ENCODE measurements at places on chromosomes 13 and 19.

- DNase-seq = no peak
These were observed at the start of gene KL for GRCh38 chr13:33016414-33017322. KL (plus strand) TSS chr13:33016423; CDS start chr13:33016441, 18 bp downstream.

DNA sequence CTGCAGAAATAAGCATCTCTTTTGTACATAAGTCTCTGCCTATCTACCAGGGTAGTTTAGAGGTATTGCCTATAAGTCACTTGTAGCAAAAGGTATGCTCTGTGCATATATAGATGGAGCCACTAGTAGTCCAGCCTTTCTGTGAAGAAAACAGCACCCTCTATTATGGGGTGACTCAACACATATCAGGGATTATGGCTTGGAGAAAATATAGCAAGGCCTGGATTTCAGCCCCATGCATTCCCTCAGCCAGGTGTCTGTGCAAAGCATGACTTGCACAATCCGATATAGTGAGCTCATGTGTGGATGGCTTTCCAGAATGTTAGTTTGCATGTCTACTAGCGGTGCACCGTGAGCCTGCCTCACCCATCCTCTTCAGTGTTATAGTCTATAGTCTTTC, 13.4 kb upstream of the NALCN start:
- DNase-seq = no peak

DNA sequence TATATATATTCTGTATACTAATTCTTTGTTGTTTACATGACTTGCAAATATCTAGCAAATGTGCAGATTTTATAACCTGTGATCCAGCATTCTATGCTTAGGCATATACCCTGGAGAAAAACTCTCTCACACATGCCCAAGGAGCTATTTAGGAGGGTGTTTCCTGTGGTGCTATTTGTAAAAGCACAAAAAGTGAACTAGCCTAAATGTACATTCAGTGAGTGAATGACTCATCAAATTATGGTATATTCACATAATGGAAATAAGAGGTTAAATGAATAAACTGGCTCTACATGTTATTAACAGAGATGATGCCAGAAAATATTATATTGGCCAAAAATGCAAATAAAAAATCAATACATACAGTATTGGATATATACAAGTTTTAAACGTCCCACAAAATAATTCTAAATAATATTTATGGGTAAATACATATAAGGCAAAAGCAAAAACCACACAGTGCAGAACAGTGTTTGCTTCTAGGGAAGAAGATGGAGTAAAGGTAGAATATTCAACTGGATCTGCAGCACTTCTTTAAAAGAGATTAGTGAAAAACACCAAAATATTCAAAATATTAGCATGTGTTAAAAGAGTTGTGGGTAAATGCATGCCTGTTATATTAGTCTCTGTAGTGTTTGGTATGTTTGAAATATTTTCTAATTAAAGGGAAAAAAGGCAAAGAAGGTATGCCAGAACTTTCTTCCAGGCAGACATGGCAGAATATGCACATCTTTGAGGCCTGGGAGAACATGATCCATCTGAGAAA, 344.7 kb downstream of the KLF5 start:
- no peak for DNase-seq

GRCh38 chr13:35349052-35349451, 127.4 kb downstream of the MAB21L1 start:
- no peak for DNase-seq

DNA sequence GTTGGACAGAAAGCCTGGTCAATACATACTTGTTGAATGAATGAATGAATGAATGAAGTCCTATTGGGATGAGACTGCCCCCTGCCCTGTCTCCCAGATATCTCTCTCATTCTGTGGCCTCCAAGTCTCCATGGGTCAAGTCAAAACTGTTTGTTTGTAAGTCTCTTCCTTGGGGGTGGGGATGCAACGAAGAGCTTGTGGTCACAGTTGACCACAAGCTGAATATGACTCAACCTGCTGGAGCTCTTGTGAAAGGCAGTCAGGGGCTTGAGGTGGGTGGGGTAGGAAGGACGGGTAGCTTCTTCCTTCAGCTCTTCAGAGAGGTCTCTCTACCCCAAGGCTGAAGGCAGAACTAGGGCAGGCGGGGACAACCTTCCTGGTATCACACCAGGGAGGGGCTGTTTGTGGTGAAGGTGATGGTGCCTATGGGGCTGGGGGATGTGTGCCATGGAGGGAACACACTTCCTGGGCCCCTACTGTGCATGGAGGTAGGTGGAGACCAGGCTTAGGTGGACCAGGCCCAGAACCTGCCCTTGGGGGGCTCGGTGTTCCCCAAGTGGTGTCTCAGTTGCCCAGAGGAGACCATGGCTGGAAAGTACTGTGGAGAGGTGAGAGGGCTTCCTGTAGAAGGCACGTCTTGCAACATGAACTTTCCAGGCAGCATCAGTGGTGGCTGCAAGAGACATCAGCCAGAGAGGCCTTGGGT, 8.0 kb downstream of the MYO1F start:
- peak; percentile 60 for DNase-seq

DNA sequence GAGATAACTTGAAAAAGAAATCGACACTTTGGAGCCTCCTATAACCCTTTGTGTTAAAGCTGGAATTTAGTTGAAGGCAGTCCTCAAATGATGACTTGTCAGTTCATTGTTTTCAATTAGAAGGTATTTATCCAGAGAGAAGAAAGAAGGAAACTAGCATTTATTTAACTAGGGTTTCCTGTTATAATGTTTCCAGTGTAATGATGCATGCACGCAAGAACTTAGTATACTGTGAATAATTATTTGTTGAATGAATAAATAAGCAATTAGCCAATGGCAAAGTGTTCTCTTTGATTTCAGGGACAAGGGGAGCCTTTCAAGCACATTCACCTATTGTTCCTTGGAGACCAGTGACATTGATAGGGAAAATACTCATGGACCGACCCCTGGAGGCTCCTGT, 307.4 kb downstream of the KLF5 start:
- DNase-seq = no peak

DNA sequence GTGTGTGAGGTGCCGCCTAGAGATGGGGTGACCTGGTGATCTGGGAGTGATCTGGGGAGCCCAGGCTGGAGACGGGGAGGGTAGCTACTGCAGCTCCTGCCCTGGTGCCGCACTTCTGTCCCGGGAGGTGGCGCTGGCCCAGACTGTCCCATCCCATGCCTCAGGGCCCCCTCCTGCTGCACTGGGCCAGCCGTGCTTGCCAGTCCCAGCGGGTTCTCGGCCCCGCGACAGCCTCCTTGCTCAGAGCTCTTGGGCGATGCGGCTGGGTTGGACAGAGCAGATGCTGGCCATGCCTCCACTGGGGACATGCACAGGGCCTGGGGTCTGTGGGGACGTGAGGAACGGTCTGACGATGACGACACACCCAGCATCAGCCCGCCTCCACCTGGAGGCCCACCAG, 2.5 kb downstream of the RAX2 start:
- DNase-seq = no peak

DNA sequence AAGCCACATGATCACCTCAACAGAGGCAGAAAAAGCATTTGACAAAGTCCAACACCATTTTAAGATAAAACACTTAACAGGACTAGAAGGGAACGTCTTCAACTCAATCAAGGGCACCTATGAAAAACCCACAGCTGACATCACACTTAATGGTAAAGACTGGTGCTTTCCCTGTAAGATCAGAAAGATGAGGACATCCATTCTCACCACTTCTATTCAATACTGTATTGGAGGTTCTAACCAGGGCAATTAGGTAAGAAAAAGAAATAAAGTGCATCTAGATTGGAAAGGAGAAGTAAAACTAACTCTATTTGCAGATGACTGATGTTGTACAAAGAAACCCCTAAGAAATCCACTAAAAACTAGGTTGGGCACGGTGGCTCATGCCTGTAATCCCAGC, 11.2 kb upstream of the AKAP8 start:
- DNase-seq = no peak

DNA sequence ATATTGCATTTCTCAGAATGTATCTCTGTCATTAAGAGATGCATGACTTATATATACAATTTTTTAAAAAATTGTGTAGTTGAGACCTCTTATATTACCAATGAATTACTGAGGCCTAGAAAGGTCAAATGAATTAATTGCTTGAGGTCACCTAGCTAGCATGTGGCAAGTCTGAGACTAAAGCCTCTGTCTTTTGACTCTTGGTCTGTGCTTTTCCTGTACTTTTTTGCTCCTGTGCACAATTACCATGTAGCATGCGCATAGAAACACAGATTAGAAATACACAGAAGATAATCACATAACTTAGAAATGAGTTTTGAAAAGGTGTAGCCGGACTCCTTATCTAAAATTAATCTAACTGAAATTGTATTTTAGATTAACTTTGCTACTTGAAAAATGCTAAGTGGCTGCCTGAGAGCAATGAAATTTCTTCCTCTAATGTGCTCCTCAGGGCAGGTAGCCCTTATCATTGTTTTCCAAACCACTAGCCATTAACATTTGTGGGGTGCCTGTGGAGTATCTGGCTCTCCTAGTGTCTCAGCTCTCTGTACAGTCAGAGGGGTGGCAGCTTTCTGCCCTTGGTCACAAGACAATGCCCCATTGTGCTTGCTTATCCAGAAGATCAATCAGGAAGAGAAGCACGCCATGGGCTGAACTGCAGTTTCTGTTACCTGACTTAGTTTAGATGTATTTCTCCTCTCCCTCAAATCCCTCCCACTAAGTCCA, 119.6 kb downstream of the RFC3 start:
- no peak for DNase-seq

DNA sequence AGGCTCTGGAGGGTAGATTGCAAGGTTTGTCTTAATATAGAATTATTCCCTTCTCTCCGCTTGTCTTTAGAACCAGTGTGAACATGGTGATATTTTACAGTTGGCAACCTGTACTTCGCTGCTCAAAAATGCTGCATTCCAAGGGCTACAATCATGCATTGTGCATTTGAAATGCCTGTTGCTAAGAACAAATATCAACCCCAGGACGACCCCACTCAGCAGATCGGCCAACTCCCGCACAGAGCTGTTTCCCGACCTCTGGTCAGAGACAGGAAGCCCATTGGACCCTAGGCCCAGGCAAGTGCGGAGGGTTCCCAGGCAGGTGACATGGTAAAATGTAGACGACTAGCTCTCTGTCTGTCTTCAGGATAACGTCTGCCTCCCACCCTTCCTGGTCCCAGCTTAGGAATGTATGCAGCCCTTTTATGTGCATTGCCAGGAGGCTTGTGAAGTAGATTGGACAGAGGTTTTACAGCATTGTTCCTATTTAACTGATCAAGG, 263.5 kb downstream of the FOXO1 start:
- no peak for DNase-seq

- no peak for DNase-seq
These were observed 81.1 kb downstream of the ZNF429 start for GRCh38 chr19:21586311-21587116.

- no peak for DNase-seq
These were observed 22.9 kb downstream of the SBNO2 start for GRCh38 chr19:1151037-1151724.

- no peak for DNase-seq
These were observed 150.6 kb downstream of the GPC6 start for GRCh38 chr13:93377196-93377595.

DNA sequence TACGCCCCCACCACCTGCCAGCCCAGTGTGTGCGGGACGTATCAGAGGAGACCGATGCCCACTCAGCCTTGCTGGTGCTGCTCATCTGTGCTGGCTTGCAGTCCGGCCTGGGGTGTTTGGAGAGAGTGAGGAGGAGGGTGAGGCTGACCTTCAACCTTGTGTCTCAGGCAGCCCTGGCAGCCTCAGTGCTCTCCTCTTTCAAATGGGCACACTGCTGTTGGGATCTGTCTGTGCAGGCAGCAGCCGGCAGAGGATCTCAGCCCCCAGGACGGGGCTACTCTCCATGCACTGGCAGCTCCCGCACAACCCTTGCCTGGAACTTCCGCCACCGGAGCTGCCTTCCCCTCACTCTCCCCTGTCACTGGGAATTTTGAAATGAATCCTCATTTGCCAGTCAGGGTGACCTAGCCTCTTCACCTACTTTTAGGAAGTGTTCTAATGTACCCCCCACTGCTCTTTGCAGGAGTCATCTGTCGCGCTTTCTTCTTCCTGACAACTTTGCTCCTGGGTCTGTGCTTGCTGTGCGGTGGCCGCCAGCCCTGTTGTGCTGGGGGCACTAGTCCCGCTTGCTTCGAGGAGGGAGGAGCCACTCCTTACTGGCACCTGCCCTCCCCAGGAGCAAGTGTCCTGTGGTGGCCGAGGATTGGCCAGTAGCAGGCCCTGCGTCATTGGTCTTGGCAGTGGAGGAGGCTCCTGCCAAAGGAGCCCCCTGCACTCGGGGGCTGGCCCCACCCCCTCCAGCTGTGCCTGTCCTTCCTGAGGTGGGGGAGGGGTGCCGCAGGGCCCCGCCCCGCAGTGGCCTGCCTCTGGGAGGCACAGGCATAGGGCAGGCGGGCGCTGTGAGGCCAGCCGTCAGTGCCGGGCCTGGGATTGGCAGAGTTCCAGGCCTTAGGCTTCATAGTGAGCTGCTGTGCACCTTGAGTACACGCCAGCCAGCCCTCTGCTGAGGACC, 53.4 kb downstream of the TSSK6 start:
- DNase-seq = no peak

- peak; percentile 87 for DNase-seq
These were observed 10.4 kb upstream of the JUND start for GRCh38 chr19:18291590-18292461.

GRCh38 chr19:16890461-16891184, 1.8 kb downstream of the F2RL3 start:
- no peak for DNase-seq

DNA sequence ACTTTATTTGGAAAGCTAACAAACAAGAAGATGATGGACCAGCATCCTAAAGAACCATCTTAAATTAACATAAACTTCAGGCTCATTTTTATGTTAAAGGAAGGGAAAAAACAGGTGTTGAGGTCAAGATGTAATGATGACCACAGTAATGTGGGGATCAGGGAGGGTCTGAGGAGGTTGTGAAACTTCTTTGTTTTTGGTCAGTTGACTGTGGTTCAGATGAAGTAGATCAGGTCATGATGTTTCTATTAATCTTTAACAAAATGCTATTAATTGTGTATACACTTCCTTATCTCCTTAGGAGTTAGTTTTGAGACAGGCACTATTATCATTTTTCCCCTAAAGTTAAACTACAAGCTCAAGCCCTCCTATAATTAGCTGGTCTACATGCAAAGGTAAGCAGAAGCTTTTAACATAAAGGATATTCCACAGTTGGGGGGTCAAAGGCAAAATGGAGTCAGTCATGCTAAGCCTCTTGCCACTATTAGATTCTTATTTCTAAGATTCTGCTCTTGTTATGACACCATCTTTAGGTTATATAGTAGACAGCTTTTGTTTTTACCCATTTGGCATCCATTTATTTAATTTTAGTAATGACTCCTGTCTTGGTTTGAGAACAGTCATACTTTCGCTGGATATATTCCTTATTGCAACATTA, 800.1 kb upstream of the PCDH9 start:
- DNase-seq = no peak

DNA sequence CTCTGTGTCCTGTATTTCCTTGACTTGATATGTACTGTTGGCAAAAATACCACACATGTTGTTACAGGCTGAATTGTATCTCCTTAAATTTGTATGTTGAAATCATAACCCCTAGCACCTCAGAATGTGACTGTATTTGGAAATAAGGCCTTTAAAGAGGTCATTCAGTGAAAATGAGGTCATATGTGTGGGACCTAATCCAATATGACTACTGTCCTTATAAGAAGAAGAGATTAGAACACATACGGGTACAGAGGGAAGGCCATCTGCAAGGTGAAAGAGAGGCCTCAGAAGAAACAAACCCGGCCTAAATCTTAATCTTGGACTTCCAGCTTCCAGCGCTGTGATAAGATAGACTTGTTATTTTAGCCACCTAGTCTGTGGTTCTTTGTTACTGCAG, 202.5 kb downstream of the NUFIP1 start:
- no peak for DNase-seq

Measured in stimulated activated CD8-positive, alpha-beta memory T cell treated with anti-CD3 and anti-CD28 coated beads, Interleukin-7, amount 100 ng/mL, for 4 hours (primary cell).